ENCODE measurements at places on chromosomes 3 and 15. TPM values are rescaled to one million over a fixed set of nuclear protein-coding genes. Genes with fewer than 3 reads are reported as not detected.

Gene GRK7
- total RNA-seq: not detected

Gene CYP11A1
- 0.57 TPM for total RNA-seq

Gene GOLGA8H
- 0.79 TPM for total RNA-seq

Gene CYP1A2
- not detected for total RNA-seq

Gene NOX5
- 0.91 TPM for total RNA-seq

Gene TTC21A
- total RNA-seq: 5.6 TPM

Gene KIF23
- 83.7 TPM for total RNA-seq

Gene CD200
- not detected for total RNA-seq

Gene CHDH
- total RNA-seq: 10.8 TPM

Gene TRAT1
- not detected for total RNA-seq

Gene ARID3B
- 8.1 TPM for total RNA-seq

Gene MYO1E
- total RNA-seq: 182 TPM

DNA sequence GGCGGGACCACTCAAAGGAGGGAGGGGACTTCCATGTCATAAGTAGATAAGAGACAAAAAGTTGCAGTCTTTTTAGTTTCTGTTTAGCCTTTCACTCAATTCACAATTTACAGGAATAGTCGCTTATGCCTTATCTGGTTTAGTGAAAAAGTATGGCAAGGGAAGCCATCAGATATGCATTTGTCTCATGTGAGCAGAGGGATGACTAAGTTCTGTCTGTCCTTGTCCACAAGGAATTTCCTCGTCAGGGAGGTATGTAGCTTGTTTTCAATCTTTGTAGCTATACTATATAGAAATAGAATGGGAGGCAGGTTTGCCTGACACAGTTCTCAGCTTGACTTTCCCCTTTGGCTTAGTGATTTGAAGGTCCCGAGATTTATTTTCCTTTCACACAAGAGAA is 882.8 kb downstream of the NAALADL2 start:
- H3K27me3 ChIP-seq: no peaks in the 10 kb centered on the region
- H3K4me3 ChIP-seq: no peak overlapping the region
- peaks cover 35% of the 10 kb centered on the region for H3K4me1 ChIP-seq
- no peak for DNase-seq
- H3K27ac ChIP-seq: no peak overlapping the region

- no peak overlapping the region for H3K4me3 ChIP-seq
- H3K36me3 ChIP-seq: no peaks in the 10 kb centered on the region
- no peaks in the 10 kb centered on the region for H3K27me3 ChIP-seq
- no peak for DNase-seq
Observed at GRCh38 chr3:132563420-132564069, 33.5 kb upstream of the ACKR4 start.

GRCh38 chr3:137105277-137105977 is 147.6 kb downstream of the IL20RB start:
- H3K36me3 ChIP-seq: no peaks in the 10 kb centered on the region
- no peak overlapping the region for H3K4me3 ChIP-seq
- no peak overlapping the region for H3K27ac ChIP-seq
- no peaks in the 10 kb centered on the region for H3K4me1 ChIP-seq
- peak; percentile 52 for DNase-seq

- no peaks in the 10 kb centered on the region for H3K4me1 ChIP-seq
- H3K27me3 ChIP-seq: no peaks in the 10 kb centered on the region
- no peak overlapping the region for H3K27ac ChIP-seq
- DNase-seq: no peak
- H3K4me3 ChIP-seq: no peak overlapping the region
Observed at GRCh38 chr15:86263230-86263629, 183.6 kb downstream of the AGBL1 start.

DNA sequence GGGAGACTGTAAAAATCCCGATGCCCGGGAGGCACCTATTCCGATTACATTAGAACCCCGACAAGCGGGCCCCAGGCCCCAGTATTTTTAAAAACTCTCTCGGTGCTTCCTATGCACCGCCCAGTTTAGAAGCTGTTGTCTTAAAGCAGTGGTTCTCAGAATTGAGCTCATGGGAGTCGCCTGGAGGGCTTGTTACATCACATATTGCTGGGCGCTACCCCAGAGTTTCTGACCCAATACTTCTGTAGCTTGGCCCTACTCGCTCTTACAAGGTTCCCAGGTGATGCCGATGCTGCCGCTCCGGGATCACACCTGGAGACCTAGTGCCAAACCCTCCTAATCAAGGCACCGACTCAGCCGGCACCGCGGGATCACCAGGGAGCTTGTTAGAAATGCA is 35.2 kb downstream of the CPN2 start:
- H3K27ac ChIP-seq: no peak overlapping the region
- H3K27me3 ChIP-seq: no peaks in the 10 kb centered on the region
- no peak for DNase-seq
- H3K4me3 ChIP-seq: peak overlapping the region; percentile 51
- peaks cover 31% of the 10 kb centered on the region for H3K4me1 ChIP-seq
- no peaks in the 10 kb centered on the region for H3K36me3 ChIP-seq

GRCh38 chr15:58311556-58311955 is 120.2 kb upstream of the LIPC start:
- DNase-seq: no peak
- H3K36me3 ChIP-seq: no peaks in the 10 kb centered on the region
- no peaks in the 10 kb centered on the region for H3K4me1 ChIP-seq
- no peak overlapping the region for H3K27ac ChIP-seq
- no peak overlapping the region for H3K4me3 ChIP-seq

DNA sequence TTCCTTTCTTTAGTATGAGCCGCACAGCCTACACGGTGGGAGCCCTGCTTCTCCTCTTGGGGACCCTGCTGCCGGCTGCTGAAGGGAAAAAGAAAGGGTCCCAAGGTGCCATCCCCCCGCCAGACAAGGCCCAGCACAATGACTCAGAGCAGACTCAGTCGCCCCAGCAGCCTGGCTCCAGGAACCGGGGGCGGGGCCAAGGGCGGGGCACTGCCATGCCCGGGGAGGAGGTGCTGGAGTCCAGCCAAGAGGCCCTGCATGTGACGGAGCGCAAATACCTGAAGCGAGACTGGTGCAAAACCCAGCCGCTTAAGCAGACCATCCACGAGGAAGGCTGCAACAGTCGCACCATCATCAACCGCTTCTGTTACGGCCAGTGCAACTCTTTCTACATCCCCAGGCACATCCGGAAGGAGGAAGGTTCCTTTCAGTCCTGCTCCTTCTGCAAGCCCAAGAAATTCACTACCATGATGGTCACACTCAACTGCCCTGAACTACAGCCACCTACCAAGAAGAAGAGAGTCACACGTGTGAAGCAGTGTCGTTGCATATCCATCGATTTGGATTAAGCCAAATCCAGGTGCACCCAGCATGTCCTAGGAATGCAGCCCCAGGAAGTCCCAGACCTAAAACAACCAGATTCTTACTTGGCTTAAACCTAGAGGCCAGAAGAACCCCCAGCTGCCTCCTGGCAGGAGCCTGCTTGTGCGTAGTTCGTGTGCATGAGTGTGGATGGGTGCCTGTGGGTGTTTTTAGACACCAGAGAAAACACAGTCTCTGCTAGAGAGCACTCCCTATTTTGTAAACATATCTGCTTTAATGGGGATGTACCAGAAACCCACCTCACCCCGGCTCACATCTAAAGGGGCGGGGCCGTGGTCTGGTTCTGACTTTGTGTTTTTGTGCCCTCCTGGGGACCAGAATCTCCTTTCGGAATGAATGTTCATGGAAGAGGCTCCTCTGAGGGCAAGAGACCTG is 13.2 kb downstream of the GREM1 start:
- peaks cover 12% of the 10 kb centered on the region for H3K4me1 ChIP-seq
- peak; percentile 55 for DNase-seq
- no peaks in the 10 kb centered on the region for H3K27me3 ChIP-seq

DNA sequence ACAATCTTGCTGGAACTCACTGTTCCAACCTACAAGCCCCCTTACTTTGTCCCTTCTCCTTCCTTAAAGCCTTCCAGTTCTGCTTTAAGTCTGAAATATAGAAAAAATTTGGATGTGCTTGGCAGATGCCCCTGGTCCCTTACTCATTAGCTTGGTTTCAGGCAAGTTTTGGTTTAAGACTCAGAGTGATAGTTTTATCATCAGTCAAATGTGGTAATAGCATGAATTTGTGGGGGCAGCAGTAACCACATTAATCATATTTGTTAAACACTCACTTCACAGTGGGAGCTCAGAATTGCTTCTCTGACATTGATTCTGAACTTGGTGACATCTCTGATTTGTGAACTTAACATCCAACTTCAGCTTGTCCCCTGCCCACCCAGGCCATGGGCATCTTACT is 58.3 kb upstream of the ALDH1A3 start:
- no peaks in the 10 kb centered on the region for H3K4me1 ChIP-seq
- H3K4me3 ChIP-seq: no peak overlapping the region
- H3K27ac ChIP-seq: no peak overlapping the region

GRCh38 chr3:10594915-10595314 is 89.5 kb upstream of the ATP2B2 start:
- peaks cover 41% of the 10 kb centered on the region for H3K27me3 ChIP-seq
- H3K4me1 ChIP-seq: no peaks in the 10 kb centered on the region
- no peak overlapping the region for H3K4me3 ChIP-seq
- peak; percentile 62 for DNase-seq
- no peaks in the 10 kb centered on the region for H3K36me3 ChIP-seq

- peaks cover 14% of the 10 kb centered on the region for H3K4me1 ChIP-seq
- H3K27me3 ChIP-seq: peaks cover 6% of the 10 kb centered on the region
- H3K27ac ChIP-seq: no peak overlapping the region
- H3K4me3 ChIP-seq: no peak overlapping the region
- DNase-seq: no peak
- H3K36me3 ChIP-seq: no peaks in the 10 kb centered on the region
Observed at GRCh38 chr3:127174284-127174683, 18.6 kb upstream of the PRR23E start.

GRCh38 chr15:63669074-63669473 is 71.9 kb downstream of the FBXL22 start:
- no peak for DNase-seq
- no peak overlapping the region for H3K27ac ChIP-seq
- no peaks in the 10 kb centered on the region for H3K36me3 ChIP-seq

DNA sequence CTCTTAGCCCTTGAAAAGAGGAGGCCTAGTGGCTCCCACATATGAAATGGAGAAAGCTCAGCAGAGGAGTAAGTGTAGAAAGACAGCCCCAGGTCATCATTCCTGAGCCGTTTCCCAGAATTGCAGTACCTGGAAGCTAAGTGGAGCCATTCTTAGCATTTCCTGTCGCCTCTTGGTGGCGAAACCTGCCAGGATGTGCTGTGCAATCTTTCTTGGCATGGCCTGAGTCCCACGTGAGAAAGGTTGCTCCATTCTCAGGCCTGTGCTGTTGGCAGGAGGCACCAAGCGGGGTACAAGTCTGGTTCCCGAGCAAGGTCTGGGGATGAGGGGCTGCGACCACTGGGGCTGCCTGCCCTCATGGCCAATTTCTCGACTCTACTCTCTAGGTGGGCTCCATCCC is 207.2 kb upstream of the TPM1 start:
- no peak overlapping the region for H3K27ac ChIP-seq
- no peaks in the 10 kb centered on the region for H3K36me3 ChIP-seq
- no peak overlapping the region for H3K4me3 ChIP-seq
- H3K4me1 ChIP-seq: no peaks in the 10 kb centered on the region
- no peaks in the 10 kb centered on the region for H3K27me3 ChIP-seq

DNA sequence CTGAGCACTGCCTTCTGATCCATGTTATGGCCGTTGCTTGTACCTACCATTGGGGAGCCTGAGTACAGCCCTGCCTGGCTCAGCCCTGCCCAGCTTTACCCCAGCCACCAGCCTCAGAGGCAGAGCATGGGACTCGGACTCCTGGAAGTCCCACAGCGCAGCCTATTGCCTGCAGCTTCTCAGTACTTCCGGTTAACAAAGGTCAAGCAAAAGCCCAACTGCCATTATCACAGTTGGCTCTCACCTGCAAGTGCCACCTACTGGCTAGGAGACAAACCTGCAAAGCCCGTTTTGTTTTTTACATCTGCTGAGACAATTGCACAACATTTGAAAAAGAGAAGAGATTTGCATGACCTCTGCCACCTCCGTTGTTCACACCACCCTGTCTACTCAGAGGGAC is 1081.7 kb downstream of the NAALADL2 start:
- no peak for DNase-seq
- no peaks in the 10 kb centered on the region for H3K27me3 ChIP-seq
- H3K27ac ChIP-seq: no peak overlapping the region

DNA sequence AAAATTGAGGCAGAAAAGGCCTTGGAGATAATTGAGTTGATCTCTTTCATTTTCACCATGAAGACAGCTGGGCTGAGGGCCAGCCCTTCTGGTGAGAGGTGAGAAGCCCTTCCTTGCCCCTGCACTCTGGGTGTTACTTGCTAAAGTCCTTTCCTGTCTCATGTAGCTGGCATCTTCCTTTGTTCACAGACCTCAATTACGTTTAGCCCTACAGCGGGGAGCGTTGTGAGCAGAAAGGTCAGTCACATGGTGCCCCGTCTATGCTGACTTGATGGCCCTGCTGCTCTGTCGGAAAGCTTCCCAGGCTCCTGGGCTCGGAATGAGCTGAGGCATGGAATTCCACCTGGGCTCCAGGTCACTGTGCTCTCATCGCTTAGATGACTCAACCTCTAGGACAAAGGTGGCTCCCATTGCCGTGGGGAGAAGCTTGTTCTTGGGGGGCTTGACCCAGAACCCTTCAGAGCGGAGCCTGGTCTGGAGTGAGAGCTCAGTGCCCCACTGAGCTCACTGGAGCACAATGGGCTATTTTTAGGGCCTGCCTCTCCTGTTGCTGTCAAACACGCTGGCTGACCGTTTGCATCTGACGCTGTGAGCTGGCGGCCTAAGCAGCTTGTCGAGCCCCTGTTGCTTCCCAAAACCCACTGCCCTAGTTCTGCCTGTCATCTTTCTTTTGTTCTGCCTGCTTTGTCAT is 47.0 kb downstream of the RPLP1 start:
- no peaks in the 10 kb centered on the region for H3K36me3 ChIP-seq
- no peak overlapping the region for H3K27ac ChIP-seq
- H3K27me3 ChIP-seq: no peaks in the 10 kb centered on the region
- H3K4me1 ChIP-seq: no peaks in the 10 kb centered on the region

GRCh38 chr15:84859144-84859543 is 25.3 kb upstream of the SLC28A1 start:
- peak overlapping the region; percentile 41 for H3K4me3 ChIP-seq
- H3K36me3 ChIP-seq: no peaks in the 10 kb centered on the region
- H3K27me3 ChIP-seq: no peaks in the 10 kb centered on the region
- H3K27ac ChIP-seq: peak overlapping the region; percentile 55
